Type B pancreatic cell (in vitro differentiated cells): ENCODE measurements at places on chromosomes 12 and 14.
A peak's percentile ranks its signal among the peaks of the same experiment; 100 is the strongest.

- no peak for DNase-seq
These were observed 24.2 kb downstream of the PARPBP start for GRCh38 chr12:102144221-102144620.

DNA sequence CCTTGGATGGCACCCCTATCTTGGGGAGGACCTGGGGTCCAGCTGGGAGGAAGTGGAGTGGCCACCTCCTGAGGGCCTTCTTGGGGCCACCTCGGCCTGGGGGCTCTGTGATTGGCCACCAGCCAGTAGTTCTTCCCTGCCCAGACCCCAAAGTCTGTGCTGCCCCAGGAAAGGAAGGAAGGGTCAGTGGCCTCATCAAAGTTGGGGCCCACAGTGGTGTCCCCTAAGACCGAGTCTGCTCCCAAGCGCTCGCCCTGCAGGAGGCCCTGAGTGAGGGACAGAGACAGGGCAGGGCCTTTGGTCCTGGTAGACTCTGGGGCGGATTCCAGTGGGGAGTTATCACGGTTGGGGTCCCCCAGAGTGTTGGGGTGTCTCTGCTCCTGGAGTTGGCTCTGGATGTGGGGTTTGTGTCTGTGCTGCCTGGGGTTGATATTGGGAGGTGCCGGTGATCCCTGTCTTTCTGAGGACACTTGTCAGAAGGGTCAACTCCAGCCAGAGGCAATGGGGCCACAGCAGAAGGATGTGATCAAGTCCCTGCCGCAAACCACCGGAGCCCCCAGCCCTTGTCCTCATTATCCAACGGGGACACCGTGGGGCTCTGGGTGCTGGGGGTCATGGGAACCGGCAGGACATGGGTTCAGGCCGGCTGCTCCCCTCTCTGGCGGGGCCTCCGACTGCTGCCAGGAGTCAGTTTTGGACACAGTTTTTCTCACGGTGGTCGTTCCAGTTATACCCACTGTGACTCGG lies 364.3 kb downstream of the TMEM121 start:
- peak; percentile 51 for DNase-seq

DNA sequence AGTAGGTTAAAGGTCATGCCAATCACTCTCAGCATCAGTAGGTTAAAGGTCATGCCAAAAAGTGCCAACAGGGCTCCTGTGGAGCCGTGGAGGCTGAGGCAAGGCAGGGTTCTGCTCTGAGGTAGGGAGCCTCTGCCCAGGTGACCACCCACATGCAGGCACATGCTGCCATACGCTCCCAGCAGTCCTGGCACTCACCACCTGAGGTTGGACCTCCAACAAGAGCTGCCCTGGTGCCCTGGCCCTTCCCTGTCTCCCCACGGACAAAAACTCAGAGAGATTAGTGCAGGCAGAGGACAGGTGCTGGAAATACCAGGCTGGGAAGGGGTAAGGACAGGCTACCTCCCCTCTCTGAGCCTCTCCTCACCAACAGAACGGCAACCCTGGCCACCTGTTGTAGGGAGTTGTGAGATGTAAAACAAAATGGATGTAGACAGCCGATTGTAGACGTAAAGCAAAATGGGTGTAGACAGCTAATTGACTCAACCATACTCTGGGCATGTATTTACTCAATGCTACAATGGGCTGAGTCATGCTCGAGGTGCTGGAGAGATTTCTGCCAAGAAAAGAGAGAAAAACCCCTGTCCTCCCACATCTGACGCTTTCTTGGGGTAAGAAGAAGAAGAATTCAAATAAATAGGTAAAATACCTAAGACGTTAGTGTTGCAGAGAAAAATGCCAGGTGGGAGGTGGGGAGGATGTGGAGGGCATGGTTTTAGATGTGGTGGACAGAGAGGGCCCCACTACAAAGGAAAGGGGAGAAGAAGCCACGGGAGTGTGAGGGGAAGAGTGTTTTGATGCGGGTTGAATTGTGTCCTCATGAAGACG lies 32.4 kb downstream of the LTBP2 start:
- DNase-seq, result no peak

DNA sequence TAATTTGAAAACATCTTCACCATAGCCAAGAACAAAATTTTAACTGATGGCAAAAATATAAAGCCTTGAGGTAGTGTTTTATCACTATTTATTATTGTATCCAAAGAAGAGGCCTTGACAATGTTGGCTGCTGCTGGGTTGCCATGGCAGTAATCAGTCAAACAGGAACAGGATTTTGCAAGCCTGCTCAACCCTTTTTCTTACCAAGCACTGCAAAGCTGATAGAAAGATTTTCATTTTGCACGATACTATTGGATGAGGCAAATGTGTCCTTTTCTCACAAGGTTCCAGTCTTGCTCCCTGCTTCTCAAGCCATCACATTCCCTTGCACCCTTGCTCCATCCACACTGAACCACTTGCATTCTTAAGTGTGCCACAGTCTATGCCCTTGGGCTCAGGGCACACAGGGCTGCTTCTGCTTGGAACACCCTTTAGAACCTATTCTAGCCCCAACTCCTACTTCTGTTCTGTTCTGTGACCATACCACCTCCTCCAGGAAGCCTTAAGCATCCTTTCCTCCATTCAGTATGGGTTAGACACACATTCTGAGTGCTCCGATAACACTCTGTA lies 76.5 kb upstream of the AMIGO2 start:
- DNase-seq, result no peak

GRCh38 chr12:63966606-63966975 lies 122.1 kb downstream of the SRGAP1 start:
- no peak for DNase-seq

DNA sequence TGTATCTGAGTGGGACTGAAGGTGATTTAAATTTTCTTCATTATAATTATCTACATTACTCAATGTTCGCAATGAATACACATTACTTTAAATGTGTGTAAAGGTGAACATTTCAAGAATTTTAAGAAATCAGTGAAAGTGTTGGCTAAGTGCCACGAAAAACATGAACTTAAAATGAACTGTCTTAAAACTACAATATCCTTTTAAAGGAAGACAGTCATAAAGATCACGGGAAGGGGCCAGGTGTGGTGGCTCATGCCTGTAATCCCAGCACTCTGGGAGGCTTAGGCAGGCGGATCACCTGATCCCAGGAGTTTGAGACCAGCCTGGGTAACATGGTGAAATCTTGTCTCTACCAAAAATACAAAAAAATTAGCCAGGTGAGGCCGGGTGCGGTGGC lies 11.2 kb downstream of the MOK start:
- no peak for DNase-seq

DNA sequence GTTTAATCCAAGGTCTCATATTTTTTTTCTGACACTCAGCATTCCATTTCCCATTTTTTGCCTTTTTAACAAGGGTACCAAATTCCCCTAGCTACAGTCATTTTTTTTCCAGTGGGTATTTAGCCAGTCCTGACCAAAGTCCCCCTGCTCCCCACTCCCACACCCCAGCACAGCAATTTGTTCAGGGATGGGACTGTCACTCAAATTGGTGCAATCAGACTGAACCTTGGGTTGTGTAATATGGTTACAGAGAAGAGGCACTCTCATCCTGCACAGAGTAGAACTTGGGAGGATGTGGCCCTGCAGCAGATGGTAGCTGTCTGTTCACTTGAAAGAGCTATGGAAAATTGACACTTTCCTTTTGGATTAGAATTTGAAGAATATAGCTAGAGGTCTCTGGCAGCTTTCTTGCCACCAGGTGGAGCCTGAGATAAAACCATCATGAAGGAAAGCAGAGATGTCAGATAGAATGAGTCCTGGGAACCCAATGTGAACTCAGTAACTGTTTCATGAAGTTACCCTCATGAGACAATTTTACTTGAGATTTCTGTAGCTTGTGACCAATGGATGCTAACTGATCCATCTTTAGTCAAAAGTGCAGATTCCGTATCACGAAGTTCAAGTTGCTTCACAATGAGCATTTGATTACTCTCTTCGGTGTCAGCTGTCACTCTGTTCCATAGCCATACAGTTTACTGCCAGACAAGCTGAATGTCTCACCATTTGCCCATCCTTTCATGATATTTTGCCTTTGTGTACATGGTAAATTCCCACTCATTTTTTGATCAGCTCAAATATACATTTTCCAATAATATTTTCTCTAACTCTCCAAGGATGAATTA lies 394.0 kb upstream of the SYT1 start:
- DNase-seq, result no peak

DNA sequence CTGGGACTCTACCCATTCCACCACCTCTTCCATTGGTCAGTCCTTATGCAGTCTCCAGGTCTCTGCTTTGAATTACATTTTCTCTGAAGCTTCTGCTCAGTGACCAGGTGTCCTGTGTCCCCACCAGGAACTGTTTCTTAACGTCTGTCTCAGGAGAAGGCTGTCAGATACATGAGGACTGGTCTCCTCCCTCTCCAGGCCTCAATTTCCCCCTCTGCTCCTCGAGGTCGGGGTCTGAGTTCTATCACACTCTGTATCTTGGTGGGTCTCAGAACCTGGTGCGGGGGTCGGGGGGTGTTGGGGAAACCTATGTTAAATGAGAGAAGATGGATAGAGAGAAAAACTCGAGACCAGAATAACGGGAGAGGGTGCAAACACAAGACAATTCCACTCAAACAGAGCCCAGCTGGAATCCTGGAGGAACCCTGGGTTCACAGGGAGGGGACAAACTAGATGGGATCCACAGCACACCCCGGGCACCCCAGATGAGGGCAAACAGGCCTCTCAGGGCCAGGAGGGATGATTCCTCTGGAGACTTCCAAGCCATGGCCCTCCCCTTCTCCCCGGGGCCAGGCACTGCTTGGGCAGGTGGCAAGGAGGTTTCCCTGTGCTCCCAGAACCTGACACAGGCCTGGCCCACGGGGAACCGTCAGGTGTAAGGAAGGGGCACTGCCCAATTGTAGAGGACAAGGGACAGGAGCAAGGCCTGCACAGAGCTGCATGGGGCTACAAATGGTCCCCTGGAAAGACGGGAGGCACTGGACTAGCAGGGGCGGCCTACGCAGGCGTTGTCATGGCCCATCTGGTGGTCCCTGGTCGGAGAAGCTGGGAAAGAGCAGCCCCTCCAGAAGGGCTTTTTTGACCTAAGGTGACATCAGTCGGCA lies 313.2 kb upstream of the DIO3 start:
- DNase-seq, result no peak

- no peak for DNase-seq
These were observed 130.8 kb upstream of the KRR1 start for GRCh38 chr12:75642226-75642625.

GRCh38 chr12:32002848-32003493 lies 43.8 kb downstream of the RESF1 start:
- no peak for DNase-seq

- no peak for DNase-seq
These were observed 163.0 kb upstream of the SSTR1 start for GRCh38 chr14:38044710-38045109.

- DNase-seq, result no peak
These were observed 215.0 kb downstream of the TBX5 start for GRCh38 chr12:114190971-114191370.

DNA sequence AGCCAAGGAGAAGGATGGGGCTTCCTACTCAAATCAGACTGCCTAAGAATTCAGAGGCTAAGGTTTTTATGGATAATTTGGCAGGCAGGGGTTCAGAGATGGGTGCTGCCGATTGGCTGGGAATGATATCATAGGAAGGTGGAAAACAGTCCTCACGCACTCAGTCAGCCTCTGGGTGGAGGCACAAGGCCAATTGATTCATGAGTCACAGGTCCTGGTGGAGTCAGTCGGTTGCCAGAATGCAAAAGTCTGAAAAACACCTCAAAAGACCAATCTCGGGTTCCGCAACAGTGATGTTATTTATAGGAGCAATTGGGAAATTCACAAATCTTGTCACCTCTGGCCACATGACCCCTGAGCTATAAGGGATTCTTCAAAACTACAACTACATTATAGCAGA lies 105.5 kb downstream of the GXYLT1 start:
- DNase-seq, result no peak

DNA sequence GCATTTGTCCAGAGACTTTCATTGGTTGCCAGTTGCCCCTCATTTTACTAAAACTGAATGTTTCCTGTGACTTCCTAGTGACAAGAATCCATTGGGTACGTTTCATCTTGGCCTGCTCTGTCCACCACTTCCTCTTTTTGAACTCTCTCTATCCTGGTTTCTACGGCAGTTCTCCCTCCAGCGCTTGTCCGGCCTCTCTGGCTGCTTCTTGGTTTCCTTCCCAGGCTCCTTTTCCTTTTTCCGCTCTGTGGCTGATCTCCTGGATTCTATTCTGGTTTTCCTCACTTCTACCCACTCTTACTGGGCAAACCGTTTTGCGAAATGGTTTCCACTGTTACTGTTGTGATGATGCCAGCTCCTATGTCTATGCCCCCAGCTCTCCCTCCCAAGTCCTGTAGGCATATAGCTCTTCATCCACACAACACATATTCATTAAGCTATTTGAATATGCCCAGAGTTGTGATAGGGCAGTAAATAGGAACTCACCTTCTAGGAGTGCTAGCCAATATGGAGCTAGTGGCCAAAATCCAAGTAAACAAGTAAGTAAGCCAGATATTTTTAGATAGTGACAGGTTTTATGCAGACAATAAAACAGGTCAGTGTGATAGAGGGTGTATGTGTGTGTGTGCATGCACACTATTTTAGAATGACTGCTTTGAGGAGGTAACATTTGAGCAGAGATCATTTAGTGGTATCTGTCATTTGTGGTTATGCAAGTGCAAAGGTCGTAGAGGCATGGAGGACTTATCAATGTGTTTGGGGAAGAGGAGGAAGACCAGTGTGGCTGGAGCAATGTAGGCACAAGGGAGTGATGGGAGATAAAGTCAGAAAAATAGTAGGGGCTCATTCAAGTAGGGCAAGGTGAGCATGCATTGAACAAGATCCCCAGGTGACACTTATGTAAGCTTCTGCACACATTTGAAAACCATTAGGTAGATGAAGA lies 27.9 kb upstream of the CTDSP2 start:
- no peak for DNase-seq

DNA sequence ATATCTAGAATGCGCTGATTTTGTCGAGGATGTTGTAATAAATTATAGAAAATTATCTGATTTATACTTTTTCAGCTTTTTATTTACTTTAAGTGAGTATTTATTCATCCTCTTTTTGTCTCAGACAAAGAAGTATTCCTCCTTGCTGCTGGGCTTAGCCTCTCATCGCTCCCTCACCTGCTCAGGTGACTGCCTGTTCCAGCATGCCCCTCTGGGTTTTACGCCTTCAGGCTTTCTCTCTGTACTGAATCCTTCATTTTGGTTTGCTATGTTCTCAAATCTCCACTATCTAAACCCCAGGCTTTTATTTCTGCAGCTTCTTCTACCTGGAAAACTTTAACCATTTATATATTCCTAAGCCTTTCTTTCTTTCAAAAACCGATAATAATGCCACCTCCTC lies 1650.9 kb upstream of the SEL1L start:
- DNase-seq, result no peak

DNA sequence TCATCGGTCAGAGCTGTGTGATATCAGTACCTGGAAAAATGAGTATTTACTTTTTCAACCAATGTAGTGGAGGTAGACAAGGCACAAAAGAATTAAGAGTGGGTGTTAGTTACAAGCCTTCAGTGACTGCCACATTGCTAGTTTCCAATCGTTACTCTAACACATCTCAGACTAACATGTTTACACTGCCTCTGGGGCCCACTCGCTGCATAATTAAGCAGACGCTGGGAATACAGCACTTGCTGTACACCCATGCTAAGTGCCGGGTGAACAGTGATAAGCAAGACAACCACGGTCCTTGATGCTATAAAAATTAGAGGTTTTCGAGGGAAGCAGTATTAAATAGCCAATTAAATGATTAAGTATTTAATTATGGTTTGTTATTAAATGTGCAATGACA lies 1147.6 kb downstream of the AACS start:
- no peak for DNase-seq
